Astrocyte of the hippocampus (primary cell): ENCODE measurements at places on chromosomes 13 and 19.

GRCh38 chr19:34779652-34780051 is 6.6 kb upstream of the ZNF599 start:
- DNase-seq: no peak

DNA sequence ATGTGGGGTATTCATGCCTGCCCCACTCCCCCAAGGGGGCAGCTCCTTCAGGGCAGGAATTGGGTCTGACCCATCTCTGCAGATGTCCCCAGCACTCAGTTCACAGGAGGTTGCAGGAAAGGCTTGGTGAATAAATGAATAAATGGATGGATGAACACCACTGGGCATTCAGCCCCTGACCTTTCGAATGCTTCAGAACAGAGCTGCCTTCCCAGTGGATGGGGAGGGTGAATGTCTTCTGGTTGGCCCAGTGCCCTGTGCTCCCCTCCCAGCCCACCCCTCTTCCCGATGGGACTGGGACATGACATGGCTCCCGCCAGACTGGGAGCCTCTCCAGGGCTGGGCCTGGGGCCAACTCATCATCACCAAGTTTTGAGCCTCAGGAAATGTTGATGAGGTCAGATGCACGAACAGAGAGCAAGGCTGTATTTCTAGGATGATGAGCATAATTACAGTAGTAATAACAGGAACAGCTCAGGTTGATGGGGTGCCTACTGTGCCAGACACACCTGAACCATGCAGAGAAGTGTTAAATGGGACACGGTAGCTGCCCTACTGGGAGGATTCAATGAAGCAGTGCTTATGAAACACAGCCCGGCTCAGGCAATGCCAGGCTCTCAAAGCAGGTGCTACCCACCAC is 25.7 kb downstream of the VRK3 start:
- DNase-seq: peak; percentile 26

- DNase-seq: no peak
Measured at GRCh38 chr13:65744836-65745235, 1485.3 kb downstream of the PCDH9 start.

- peak; percentile 74 for DNase-seq
Measured at GRCh38 chr13:59088716-59089115, 1075.0 kb downstream of the DIAPH3 start.

- DNase-seq: no peak
Measured at GRCh38 chr13:27969082-27969865, at the start of gene CDX2. CDX2 (minus strand) TSS chr13:27969315; CDS start chr13:27969006, 309 bp downstream.

DNA sequence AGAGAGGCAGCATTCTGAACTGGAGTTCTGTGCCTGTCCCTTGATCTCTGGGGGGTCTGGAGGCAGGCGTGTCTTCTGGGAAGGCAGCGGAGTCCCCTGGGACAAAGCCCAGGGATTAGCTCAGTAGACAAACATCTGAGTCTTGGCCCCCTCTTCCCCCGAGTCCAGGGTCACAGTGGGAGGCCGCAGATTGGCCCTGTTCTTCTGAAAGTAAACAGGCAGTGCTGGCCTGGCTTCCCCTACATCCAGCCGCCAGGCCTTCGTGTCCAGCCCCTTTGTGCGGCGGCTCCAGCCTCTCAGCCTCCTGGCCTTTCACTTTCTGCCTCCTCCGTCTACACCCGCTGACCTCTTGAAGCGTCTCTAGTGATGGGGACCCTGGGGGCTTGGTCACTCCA is 989 bp downstream of the NFILZ start:
- DNase-seq: peak; percentile 97

GRCh38 chr19:39966617-39967016 is 4.3 kb upstream of the PSMC4 start:
- no peak for DNase-seq

DNA sequence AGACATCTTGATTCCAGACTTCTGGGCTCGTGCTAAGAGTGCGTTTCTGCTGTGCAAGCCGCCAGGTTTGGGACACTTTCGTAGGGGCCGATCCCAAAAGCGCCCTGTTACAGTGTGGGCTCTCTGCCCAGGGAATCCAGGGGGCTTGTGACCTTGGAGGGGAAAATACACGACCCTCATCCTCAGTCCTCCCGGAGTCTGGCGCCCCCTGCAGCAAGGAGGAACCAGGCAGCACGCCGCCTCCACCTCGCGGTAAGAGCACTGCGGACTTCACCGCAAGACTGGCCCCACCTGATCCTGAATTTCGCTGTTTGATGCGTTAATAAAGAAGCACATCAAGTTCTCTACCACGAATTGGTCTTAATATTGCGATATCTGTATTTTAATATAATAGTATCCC is 5.2 kb downstream of the POLRMT start:
- DNase-seq: no peak

DNA sequence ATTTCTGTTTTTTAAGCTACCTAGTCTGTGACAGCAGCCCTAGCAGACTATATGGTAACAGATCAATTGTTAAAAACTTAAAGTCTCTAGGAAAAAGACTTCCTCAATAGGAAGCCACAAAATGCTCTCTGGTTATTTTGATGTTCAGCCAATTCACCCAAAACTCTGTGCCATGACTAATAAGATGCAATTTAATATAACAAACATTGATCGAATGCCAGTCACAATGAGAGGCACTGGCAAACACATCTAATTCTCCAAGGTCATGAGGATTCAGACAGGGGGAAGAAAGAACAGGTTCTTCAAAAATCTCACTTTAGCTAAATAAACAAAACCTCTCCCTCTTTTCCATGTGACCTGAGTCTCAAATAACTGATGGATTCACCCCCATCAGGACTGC is 107.5 kb downstream of the SUCLA2 start:
- peak; percentile 28 for DNase-seq

- no peak for DNase-seq
Measured at GRCh38 chr13:31663880-31664585, 75.3 kb upstream of the RXFP2 start.

DNA sequence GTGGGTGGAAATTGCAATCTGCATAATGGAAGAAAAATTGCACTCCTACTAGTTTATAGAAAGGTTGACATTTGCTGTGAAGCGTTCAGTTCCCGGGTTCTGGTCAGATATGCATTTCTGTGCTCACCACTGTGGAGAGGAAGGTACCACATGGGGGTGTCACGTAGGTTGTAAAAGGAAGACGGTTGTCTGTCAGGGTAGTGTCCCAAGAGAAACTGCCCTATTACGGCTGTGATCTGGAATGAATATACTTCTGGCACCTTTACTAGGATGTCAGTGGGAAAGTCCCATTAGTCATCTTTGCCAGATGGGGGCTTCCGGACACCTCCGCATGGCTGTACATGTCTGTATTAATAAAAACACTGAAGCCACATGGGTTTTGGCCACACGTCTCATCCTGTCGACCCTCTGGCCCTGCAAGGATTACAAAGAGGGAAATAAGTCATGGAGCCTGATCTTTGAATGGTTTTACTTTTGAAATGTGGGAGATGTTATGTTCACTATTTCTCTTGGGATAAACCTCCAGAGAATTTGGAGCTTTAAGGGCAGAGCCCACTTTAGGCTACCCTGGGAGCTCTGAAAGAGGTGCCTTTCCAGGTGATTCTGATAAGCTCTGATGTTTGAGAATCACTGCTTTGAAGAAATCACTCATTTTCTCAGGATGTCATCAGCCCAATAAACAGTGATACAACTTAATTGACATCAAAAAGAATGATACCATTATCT is 133.9 kb downstream of the AKAP11 start:
- no peak for DNase-seq
